ENCODE measurements at places on chromosomes 16 and 17.
A peak's percentile ranks its signal among the peaks of the same experiment; 100 is the strongest.

- no peak for DNase-seq
These were observed 12.6 kb downstream of the CHST6 start for GRCh38 chr16:75482434-75483205.

GRCh38 chr17:81272616-81273015, 22.5 kb downstream of the SLC38A10 start:
- DNase-seq = no peak

DNA sequence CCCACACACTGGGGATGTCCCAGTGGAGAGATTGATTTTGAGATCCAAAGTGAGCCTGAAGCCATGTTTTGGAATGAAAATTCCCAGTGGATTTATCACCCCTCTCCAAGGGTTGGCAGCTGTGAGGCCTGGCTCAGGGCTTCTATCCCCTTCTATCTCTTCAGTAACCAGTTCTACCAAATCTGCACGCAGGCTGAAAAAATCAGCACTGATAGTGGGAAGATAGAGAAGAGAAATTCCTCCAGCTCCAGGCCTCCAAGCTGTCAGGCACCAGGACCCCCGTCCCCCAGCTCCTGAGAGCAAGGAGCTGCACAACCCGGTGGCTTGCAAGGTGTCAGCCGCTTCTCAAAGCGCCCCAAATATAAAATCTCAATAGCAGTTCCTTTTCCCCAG, 1.0 kb downstream of the FLOT2 start:
- DNase-seq = no peak

DNA sequence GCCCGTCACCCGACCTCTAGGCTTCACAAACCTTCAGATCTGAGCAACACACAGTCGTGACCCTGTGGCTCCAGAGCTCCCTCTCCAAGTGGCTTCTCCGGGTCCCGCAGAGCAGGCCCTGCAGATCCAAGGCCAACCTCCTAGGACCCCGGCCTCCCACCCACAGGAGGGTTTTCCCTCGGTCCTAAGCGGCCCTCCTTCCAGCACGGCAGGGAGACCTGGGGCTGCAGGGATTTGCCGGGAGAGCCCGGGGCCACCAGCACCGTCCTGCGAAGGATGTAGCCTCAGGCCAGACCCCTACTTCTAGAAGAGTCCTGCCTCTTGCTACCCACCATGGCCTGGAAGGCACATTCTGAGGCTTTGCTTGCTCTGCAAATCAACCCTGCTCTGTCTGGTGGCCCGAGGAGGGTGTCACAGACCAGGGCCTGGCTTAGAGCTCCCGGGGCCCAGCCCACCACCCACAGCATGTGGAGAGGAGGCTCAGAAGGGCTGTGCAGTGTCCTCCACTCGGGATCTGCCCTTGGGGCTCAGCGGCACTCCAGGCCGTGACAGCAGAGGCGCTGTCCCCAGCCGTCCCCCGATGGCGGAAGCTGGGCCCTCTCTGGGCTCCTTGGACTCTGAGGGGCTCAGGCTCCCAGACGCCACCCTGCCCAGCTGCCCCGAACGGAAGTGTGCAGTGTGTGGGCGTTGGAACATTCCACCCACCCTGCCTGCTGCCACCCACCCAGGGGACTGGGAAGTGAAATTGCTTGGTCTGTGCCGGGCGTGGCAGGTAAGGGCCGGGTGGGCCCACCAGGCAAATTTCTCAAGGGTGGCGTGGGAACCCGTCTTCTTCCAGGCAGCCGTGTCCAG, 28.8 kb upstream of the ACSF3 start:
- no peak for DNase-seq

- DNase-seq = no peak
These were observed 20.6 kb downstream of the QPRT start for GRCh38 chr16:29699324-29700219.

GRCh38 chr16:54077050-54077821, 209.4 kb downstream of the IRX3 start:
- no peak for DNase-seq

DNA sequence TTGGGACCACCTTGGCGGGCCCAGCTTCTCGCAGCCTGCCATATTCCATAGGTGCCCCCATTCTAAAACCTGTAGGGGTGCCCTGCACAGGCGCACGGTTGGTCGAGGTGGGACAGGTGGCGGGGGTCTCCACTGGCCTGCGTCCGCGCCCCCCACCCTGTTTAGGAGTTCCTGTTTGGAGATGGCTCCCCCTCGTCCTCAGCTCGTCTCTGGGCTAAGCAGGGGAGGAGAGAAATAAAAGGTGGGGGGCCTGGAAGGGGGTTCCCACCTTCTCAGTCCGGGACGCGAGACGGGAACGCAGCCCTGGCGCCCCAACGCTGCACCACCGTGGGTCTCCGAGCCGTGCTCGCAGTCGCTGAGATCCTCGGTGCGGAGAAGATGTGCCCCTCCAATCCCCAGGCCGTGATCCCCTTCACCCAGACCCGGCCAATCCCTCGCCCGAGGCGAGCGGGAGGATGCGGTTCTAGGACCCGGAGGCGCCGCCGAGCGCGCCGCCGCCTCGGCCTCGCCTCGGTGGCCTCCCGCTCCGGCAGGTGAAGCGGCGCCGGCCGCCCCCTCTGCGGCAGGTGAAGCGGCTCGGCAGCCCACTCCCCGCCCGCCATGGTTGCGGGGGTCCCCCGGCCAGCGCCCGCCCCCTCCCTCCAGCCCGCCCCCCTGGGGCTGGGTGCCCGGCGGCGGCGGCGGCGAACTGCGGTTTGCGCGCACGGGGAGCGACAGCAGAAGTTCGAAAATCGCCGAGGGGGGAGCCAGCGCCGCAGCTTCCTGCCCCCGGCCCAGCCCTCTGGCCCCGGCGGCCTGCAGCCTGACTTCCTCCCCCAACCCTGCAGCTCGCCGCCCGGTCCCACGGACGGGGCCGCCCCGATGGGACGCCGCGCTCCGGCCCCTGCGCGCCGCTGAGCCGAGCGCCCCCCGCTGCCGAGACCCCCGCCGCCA, at the start of gene FMNL1:
Gene FMNL1, plus strand, starts transcription at position 805 of the 933 bp plus-strand sequence. CDS start 240 bp downstream, outside the sequence.
- DNase-seq = no peak

- DNase-seq = no peak
These were observed 10.3 kb upstream of the KRT17 start for GRCh38 chr17:41634639-41635038.

GRCh38 chr17:55484575-55484974, 26.7 kb downstream of the SMIM36 start:
- no peak for DNase-seq

- DNase-seq = peak; percentile 25
These were observed 10.9 kb downstream of the RARA start for GRCh38 chr17:40319651-40320540.

DNA sequence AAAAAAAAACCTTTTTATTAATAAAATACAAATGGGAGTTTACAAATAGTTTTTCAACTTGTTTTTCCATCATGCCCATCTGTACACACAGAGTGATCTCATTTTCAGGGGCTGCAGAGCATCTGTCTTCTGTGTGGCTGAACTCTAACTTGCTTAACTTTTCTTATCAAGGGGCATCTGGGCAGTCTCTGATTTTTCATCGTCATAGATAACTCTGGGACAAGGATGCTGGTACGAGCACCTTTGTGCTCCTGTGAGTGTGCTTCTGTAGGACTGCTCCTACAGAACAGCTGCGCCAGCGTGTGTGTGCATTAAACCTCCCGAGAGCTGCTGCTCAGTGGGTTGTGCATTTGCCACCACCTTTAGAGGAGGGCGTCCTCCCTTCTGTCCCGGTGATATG, 34.6 kb upstream of the TAC4 start:
- DNase-seq = no peak

DNA sequence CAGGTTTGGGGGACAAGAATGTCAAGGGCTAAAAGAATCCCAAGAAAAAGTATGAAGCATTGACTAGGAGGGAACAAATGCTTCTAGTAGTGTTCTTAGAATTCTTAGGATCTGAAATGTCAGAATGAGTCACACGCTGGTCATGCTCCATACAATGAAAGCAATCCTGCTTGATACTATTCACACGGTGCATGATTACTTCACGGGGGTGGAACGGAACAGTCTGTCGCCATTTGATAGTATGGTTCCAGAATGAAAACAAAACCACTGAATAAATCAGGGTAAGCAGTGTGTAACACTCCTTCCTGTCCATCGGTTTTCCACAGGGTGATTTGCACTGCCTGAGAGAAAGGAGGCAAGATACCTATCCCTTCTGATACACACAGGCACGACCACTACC, 22.9 kb upstream of the YWHAE start:
- DNase-seq = no peak
